ENCODE measurements at places on chromosomes 11 and 22.

GRCh38 chr11:16603245-16603644 is 135.2 kb upstream of the C11orf58 start:
- DNase-seq: no peak

- peak; percentile 47 for DNase-seq
These were observed 38.8 kb downstream of the RPUSD4 start for GRCh38 chr11:126172596-126173038.

DNA sequence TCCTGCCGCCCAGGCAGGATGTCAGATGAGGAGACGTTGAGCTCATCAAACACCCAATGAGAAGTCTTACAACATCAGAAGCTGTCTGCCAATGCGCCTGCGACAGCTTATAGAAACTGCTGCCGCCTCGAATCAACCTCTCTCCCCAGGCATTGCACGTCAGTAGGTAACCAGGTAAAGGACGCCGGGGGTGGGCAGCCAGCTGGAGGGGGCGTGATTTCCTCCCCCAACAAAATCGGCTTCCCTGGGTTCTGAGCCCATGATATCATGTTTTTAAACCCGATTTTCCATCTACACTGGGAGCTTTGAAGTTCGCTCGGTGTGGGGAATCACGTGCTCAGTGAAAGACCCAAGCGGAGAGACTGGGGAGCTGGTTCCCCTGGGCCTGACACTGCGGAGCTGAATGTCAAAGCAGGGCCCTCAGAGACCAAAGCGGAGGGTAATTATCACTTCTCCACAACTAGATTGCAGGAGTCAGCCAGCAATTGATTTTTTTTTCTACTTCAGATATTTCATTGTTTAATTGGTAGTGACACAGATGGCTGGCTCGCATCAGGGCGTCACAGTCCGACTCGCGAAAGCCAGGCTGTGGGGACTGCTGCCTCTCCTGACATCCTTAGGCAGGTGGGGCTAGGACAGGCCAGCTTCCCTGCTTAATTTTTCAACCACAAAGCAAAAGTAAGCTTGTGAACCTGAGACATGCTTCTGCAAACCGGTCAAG is 15.4 kb downstream of the FAM83F start:
- no peak for DNase-seq

GRCh38 chr11:124657904-124658303 is 15.6 kb downstream of the SIAE start:
- no peak for DNase-seq

DNA sequence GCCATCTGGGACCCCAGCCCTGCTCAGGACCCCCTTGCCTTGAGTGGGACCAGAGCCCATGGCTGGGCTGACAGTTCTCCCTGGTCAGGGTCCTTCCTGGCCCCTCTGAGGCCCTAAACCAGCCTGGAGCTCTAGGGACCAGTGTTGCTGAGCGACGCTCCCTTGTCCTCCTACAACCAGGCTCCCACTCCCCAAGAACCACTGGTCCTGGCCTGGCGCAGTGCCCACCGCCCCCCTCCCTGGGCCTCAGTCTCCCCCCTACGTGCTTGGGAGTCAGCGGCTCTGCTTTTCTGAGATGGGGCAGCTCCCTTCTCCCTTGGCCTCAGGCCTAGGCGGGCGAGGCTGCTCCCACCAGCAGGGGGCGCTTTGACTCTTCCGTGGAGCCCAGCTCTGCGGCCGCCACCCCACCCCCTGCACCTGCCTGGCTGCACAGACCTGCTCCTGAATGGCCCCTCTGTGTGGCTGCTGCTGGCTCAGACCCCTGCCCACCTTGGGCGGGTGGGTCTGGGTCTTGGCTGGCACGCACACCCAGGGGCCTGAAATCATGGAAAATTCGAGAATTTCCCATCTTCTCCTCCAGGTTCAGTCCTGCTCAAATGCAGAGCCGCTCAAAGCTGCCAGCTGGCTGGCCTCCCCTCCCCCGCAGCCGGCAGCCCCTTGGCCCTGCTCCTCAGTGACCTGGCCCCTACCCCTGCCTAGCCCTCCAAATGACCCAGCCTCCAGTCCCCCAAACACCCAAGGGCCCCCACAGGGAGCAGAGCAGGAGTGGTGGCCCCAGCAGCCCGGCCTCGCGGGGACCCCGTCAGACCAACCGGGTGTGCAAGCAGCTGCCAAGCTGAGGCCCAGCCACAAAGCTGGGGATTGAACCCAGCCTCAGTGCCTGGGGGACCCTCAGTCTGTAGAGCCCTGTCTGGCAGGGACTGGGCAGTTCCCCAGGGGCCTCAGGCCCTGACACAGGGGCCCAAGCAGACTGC is 9.1 kb downstream of the PRR33 start:
- DNase-seq: peak; percentile 58

GRCh38 chr11:121029153-121029552 is 5.3 kb downstream of the TBCEL start:
- DNase-seq: no peak

- no peak for DNase-seq
These were observed 11.0 kb downstream of the ZNRF3 start for GRCh38 chr22:28894334-28894733.

- DNase-seq: no peak
These were observed 3.9 kb downstream of the DGKZ start for GRCh38 chr11:46351148-46351547.

GRCh38 chr11:19216709-19217374 is 15.1 kb upstream of the CSRP3 start:
- DNase-seq: no peak

GRCh38 chr11:7239877-7240276 is 11.8 kb upstream of the SYT9 start:
- no peak for DNase-seq

DNA sequence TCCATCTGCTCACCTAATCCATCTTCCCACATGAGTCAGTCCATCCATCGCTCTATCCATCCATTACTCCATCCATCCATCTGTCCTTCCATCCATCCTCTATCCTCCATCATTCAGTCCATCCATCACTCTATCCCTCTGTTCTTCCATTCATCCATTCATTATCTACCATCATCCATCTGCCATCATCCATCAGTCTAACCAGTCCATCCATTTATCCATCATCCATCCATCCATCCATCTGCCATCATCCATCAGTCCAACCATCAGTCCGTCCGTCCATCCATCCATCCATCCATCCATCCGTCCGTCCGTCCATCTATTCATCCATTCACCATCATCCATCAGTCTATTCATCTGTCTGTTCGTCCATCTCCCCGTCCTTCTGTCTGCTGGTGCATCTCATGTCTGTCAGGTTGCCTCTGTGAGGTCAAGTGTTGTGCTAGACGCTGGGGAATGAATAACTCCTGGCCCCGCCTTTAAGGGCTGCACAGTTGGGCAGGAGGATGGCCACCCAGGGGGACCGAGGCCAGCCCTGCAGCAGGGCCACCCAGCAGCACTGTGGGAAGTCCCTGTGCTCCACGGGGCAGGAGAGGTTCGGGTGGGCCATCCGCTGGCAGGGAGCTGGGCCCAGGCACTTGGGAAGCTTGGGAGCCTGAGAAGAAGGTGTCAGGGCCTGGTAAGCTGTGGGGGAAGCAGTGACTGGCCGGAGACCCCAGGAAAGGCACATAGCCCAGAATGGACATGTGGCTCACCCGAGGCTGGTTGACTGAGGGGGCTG is 137.1 kb downstream of the CTTN start:
- no peak for DNase-seq

DNA sequence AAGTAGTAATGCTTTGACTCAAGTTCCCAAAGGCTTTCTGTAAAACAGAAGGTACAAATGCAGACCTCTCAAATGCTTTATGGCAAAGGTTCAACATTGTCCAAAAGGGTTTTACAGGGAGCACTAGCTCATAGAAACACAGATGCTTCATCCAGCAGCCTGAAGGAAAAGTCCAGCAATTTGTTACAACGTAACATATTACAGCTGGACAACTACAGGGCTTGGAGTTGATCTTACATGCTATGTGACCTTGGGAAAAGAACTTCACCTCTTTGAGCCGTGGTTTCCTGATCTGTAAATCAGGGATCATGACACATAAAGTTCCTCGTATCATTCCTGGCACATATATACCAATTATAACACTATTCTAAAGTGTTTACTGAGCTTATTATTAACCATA is 84.9 kb downstream of the DDIAS start:
- no peak for DNase-seq

GRCh38 chr22:36285017-36285416 is 32.1 kb downstream of the APOL1 start:
- no peak for DNase-seq

DNA sequence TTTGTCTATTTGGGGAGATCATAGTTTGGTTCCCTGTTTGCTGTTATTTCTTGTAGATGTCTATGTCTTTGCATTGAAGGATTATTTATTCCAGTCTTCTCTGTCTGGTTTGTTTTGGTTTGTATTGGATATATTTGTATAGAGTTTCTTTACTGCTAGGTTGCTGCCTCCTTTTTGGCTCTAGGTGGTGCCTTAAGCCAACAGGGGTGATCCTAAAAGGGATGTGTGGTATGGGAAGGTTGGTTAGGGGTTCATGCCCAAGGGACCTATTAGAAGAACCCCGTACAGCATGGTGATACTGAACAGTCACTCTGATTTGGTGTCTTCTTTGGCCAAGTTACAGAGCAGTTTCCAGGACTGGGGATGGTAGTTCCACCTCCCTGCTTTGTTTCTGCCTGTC is 36.4 kb upstream of the PGR start:
- no peak for DNase-seq

DNA sequence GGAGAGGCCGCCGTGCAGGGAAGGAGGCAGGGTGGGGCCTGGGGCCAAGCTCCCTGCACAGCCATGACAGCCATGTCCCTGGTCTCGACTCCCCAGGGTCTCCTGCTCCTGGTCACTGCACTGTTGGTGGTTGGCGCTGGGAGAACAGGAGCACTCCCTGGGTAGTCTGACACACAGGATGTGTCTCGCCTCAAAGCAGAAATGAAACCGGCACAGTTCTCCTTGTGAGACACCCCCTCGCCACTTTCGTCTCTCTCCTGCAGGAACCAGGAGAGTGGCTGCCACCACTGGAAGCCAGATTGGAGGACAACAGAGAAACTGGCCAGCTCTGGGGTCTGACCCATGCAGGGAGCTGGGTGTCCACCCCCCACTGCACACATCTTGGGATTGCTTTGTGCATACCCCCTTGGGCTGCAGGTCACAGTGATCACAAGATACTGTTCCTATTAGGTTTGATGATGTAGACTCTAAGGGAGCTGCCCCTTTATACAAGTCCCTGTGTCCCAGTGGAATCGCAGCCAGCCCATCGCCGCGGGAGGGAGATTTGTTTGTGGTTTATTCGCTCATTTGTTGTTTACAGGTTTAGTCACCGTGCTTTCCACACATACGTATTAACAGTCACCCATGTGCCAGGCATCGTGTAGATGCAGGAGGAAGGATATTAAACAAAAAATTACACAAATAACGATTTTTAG is 27.0 kb upstream of the YWHAH start:
- DNase-seq: no peak

GRCh38 chr22:19663286-19663815 is 51.0 kb upstream of the SEPTIN5 start:
- DNase-seq: peak; percentile 83

- DNase-seq: no peak
These were observed 7.4 kb upstream of the GNAZ start for GRCh38 chr22:23062616-23063538.

DNA sequence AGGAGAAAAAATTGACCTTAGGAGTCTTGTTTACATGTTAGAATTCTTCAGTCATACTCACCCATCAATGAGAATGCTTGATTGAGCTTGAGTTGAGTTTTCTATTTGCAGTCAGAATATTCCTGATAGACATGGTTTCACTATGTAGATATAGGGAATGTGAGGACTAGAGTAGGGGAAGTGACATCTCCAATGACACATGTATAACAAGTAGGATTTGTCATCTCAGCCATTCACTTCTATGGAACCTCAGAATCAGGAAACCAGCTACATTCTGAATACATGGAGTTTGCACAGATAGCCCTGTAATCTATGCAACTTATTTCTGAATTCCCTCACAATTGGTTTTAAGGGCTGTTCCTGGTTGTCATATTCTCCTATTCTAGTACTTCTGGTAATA is 20.1 kb upstream of the OR9Q1 start:
- DNase-seq: no peak

DNA sequence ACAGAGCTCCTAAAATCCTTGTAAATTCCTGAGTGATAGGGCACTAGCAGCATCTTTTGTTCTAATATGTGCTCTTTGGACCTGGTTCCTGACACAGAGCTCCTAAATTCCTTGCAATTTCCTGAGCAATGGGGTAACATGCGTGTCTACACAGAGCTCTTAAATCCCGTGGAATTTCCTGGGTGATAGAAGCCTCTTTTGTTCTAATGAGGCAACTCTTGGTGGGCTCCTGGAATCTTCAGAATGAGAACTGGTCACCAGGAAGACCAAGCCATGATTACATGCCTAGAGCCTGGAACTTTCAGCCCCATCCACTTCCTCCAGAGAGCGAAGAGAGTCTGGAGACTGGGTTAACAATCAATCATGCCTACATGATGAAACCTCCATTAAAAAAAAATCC is 19.0 kb downstream of the RSF1 start:
- DNase-seq: no peak

DNA sequence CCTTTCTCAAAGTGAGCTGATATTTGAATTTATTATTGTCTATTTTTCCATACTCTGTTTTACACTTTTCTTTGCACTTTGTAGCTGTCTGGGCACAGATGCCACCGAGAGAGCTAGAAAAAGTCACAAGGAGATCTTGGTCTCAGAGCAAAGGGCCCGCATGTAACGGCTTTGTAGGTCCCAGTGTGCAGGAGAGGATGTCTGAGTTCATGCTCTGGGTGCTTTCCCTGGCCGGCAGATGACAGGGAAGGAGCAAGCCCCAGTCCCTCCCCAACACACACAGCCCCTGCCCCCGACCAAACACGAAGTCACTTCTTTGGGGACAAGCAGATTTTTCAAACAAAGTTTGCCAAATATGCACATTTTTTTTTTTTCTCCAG is 55.8 kb downstream of the SMIM38 start:
- DNase-seq: no peak

DNA sequence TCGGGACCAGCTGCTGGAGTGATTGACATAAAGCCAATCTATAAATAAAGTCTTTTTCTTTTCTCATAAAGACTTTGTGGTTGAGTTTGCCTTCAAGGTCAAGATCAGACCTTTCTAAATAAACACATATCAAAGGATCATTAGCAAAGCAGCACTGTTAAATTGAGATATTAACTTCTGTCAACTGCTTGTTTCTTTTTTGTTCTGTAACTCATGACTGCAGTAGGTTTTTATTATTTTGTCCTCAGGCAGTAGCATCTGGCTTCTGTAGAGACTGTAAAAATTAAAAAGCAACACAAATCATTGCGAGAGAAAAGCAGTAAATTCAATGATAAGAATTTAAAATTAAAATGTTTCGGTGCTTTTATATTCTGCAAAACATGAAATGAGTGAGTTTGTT is 77.7 kb upstream of the NNMT start:
- no peak for DNase-seq

GRCh38 chr11:20029193-20029592 is 131.1 kb downstream of the DBX1 start:
- no peak for DNase-seq

All from fibroblast of the conjunctiva (primary cell).